ENCODE measurements at places on chromosomes 16 and 17.

DNA sequence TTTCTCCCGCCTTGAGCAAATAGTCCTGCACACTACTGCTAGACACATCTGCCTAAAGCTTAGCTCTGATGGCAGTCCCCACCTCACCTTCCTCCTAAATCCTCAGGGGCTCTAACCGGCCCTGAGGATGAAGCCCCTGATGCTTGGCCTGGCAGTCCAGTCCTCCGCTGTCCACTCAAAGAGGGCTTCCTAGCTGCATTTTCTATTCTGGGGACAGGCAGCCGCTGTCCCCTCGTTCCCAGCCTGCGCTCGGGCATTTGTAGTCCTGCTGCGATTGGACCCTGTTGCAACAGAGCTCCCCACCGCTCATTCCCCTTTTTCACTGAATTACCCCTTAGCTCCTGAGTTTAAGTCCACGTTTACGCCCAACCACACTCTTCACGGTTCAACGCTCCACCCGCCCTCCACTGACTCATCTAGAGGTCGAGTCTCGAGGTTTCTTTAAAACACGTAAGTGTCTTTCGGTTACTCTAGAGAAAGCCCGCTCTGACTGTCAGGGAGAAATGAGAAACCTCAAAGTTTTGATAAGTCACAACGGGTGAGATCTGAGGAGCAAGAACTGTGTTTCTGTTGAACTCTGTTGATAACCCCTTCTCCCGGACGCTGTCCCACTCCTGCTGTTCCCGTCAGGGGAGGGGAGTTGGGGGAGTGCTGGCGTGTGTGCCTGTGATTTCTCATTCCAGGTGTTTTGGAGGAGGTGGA, 4.5 kb downstream of the CCR7 start:
- DNase-seq, result peak; percentile 27

DNA sequence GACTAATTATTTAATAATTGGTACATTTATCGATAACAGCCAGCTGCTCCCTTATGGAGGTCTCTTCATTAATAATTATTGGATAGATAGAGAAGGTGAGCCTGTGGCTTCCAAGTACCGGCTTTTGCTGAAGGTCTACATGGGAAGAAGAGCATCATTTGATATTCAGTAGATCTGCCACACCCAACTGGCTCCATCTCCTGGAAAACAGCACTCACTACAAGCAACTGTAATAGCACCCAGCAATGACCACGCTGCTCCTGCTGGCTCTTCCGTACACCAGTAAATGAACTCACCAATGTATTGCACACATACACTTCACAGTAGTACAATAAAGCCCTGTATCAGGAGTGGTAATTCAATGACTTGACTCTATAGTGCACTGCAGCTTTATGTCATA, 19.5 kb downstream of the MARVELD3 start:
- DNase-seq, result peak; percentile 71

- peak; percentile 65 for DNase-seq
Measured at GRCh38 chr16:87203060-87203656, 114.0 kb downstream of the C16orf95 start.

- DNase-seq, result no peak
Measured at GRCh38 chr17:74362810-74363498, 1.3 kb upstream of the BTBD17 start.

DNA sequence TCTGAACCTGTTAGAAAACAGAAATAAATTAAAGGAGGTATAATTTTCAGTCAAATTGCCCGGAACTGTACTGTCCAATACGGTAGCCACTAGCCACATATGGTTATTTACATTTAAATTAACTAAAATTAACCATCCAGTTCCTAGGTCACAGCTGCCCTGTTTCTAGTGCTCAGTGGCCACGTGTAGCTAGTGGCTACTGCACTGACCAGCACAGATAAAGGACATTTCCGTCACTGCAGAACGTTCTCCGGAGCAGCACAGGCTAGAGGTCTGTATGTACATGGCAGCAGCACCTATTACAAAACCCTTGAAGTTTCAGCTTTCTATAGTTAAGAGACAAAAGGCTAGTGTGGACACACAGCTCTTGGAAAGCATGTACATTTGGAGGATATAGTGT, 33.7 kb downstream of the CPSF4L start:
- DNase-seq, result no peak

DNA sequence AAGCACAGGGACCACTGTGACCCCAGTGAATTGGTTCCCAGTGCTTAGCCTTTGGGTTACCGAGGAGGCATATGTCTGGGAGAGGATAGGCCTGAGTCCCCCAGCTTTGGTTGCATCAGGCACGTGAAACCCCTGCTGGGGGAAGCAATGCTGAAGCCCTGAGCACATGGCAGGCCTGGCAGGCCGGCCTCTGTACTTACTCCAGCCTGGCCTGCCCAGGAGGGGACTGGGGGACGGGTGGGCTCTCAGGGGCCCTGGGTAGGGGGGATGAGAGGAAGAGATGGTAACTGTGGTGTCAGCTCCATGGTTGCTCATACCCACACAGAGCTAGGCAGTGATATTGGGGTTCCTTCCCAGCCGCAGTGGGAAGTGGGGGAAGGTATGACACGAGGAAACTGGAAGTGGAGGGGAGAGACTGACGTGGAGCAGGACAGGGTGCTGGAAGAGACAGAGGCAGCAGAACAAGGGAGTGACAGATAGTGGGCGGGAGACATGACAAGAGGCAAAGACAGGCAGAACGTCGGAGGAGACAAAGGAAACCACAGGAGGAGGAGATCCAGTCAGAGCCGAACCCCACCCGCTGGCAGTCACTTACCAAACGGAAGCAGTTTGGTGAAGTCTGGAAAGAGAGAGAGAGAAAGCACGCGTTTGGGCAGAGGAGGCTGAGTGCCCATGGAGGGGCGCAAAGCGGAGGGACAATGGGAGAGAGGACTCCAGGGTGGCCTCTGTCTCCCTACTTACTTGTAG, 9.1 kb downstream of the TMEM208 start:
- DNase-seq, result no peak

DNA sequence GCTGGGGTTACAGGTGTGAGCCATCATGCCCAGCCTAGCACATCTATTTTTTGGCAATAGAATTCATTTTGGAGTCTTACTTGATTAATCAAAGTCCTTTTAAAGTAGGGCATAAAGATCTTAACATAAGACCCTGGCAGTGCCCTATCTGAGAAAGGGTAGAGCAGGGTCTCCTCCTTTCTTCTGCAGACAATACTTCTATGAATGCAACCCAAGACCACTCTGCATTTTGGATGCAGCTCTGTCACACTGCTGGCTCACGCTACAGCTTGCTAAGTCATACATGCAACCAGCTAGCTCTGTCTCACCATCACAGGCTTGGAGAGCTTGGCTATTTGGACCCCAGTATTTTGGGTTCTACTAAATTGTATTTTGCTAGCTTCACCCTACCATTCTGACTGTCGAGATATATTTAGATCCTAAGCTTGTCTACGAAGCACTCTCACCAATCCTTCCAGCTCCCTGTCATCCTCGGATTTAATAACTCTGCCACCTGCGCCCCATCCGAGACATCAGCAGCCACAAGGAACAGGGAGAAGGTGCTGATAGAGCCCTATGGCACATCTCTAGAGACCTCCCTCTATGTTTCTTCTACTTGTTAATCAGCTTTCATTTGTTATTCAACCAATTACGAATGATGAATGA, 45.1 kb downstream of the RBFOX3 start:
- DNase-seq, result no peak

- no peak for DNase-seq
Measured at GRCh38 chr16:15757630-15758251, 99.1 kb downstream of the MYH11 start.

GRCh38 chr16:28107232-28107631, 43.7 kb upstream of the GSG1L start:
- no peak for DNase-seq

DNA sequence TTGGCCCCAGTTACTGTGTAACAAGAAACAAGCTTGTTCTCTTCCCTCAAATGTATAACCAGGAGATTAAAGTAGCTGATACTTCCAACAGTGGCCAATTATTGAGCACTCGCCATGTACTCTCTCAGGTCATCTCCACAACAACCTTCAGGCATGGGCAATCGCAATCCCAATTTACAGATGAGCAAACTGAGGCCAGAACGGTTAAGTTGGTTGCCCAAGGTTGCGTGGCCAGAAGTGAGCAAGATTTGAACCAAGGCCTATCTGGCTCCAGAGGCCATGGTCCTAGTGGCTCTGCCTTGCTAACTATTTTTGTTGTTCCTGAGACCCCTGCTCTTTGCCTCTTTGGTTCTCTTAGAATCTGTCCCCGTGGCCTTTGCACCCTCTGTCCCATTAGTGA, 33.6 kb downstream of the IRX5 start:
- DNase-seq, result no peak

DNA sequence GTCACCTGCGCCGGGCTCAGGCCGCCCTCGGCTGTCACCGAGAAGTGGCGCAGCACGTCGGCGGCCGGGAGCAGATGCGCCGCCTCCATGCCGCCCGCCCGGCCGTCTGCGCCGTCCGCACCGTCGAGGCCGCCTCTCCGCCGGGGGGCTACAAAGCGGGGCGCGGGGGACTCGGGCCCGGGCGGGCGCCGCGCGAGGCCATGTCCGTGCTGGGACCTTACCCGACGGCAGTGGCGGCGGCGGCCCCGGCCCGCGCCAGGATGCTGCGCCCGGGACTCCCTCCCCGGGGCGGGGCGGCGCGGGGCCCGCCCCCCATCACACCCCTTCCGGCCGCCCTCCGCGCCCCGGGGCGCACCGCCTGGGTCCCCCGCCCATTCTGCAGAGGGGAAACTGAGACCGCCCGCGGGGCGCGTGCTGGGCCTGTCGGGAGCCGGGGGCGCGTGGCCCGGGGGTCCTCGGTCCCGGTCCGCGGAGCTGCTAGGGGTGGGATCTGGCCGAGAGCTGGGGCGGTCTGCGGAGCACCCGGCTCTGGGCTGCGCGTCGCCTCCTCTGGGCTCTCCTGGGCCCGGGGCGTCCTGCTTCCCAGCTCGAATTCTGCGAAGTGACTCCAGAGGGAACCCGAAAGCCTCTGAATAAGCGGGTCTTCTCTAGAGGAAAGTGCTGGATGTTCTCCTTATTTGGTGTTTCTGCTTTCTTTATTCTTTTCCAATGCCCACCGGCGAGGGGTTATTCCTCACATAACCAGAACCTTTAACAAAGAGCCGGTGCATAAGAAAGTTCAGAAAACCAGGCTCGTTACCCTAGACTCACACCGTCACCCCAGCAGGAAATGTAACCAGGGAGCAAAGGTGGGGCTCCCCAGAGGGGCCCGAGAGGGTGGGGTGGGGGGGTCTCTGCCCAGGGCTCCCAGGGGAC, at the start of gene ATP2A3:
Gene ATP2A3, minus strand, starts transcription at position 235 of the 915 bp plus-strand sequence. Its CDS starts 146 bp downstream, at position 89.
- DNase-seq, result peak; percentile 72

- DNase-seq, result no peak
Measured at GRCh38 chr16:71303938-71304337, 14.7 kb upstream of the CMTR2 start.

- no peak for DNase-seq
Measured at GRCh38 chr17:79031996-79032875, 8.3 kb downstream of the C1QTNF1 start.

DNA sequence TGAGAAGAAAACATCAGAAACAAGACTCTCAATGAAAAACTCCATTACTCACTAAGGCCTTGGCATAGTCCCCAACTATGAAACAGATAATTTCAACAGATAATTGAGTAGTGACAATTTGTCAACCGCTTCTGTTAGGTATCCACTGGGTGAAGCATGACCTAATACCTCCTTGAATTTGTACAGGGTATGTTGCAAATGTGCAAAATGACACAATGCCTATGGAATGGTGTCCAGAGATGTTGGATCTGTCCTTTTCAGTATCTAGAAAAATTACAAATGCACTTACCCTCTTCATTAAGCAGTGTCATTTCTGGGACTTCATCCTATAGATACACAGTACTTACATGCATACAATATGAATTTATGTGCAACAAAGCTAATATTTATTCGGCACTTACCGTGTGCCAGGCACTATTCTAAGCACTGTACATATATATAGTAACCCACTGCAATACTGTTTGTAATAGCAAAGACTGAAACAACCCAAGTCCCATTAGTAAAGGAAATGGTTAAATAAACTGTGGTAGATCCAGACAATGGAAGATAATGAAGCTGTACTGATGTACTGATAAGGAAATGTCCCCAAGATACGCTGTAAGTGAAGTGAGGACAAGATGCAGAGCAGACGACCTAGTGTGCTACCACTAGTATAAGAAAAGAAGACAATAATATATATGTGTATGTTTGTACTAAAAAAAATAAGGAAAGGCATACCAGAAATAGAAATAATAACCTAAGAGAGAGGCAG, 21.4 kb upstream of the SLC6A4 start:
- no peak for DNase-seq

GRCh38 chr17:49848019-49848473, at the start of gene TAC4:
Gene TAC4 (minus strand): TSS chr17:49848069. CDS start chr17:49848017, 52 bp downstream.
- peak; percentile 41 for DNase-seq

DNA sequence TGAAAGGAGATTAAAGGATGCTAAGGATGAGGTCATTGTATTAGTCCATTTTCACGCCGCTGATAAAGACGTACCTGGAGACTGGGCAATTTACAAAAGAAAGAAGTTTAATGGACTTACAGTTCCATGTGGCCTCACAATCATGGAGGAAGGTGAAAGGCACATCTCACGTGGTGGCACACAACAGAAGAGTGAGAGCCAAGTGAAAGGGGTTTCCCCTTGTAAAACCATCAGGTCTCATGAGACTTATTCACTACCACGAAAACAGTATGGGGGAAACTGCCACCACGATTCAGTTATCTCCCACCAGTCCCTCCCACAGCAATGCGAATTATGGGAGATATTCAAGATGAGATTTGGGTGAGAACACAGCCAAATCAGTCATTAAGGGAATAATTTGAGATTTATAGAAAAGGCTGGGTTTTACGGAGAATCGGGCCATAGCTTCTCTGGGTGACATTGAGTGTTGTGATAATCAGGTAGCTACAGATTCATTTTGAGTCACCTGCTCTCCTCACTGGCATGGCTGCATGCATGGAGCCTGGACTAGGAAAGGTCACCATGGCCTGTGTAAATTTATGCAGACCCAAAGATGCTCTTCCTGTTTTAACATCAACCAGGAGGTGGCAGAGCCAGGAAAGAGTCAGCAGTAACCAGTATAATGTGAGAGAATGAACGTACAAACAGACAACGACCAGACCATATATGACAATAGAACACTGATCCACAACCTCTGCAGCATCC, 40.5 kb upstream of the DYNLRB2 start:
- peak; percentile 10 for DNase-seq

- no peak for DNase-seq
Measured at GRCh38 chr16:7319514-7319913, 13.1 kb upstream of the RBFOX1 start.

DNA sequence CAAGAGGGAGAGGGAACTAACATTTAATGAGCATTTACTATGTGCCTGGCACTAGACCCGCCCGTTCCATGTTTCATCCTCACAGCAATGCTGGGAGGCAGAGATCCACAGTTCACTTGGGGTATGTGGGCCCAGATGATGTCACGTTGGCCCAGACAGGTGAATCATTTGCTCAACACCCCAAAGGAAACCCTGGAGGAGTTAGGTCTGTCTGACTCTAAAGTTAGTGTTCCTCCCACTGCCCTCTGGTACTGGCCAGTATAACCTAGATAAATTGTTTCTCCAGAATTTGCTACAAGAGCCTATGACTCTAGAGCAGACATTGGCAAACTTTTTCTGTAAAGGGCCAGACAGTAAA, 164.6 kb downstream of the VPS53 start:
- no peak for DNase-seq

- no peak for DNase-seq
Measured at GRCh38 chr16:56744996-56745640, 15.2 kb downstream of the NUP93 start.

- no peak for DNase-seq
Measured at GRCh38 chr16:22035153-22035552, 27.2 kb downstream of the MOSMO start.

GRCh38 chr16:89170346-89171215, 967 bp upstream of the CDH15 start:
- DNase-seq, result peak; percentile 89

GRCh38 chr17:266701-267667, 85.5 kb upstream of the DOC2B start:
- no peak for DNase-seq

GRCh38 chr17:32684087-32684958, 192.6 kb downstream of the MYO1D start:
- DNase-seq, result no peak
